Mucosa of descending colon (tissue), 3 donors: ENCODE measurements at places on chromosomes 5 and 9. TPM values are rescaled to one million over a fixed set of nuclear protein-coding genes. Genes with fewer than 3 reads are reported as not detected.

DNA sequence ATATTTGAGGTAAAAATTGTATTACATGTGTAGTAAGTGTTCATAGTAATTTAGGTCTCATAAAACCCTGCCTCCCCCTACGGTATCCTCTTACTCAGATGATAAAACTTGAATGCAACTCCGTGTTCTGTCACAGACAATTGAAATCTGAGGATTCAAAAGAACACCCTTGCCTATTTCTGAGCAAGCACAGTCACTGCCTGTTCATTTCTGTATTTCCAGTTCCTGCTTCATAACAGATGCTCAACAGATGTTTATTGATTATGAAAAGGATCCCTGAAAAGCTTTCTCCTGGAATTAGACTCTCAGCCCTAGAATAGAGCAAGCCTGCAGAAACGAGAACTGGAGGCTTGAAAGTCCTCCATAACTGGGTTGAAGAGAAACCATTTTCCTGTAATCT is 144.1 kb upstream of the SPEF2 start:
- no peak for DNase-seq

Gene PCDHGA2
- 0.41 TPM for total RNA-seq

Gene NME5
- total RNA-seq = 4.3 TPM

Gene PAEP
- total RNA-seq = not detected
